ENCODE measurements at places on chromosomes 6 and 20.

DNA sequence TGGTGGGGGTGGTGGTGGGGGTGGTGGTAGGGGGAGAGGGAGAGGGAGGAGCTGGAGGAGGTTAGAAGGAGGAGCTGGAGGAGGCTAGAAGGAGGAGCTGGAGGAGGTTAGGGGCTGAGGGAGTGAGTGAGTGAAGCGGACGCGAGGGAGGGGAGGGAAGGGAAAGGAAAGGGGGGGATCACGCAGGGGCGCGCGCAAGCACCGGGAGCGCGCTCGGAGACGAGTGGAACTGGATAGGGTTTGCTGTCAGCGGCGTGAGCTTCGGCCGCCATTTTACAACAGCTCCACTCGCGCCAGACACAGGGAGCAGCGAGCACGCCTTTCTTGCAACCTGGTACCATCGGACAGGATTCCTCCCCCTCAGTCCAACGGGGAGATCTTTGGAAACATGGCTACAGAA lies 90.5 kb upstream of the FERMT1 start:
- H3K4me1 ChIP-seq = no peaks in the 10 kb centered on the region
- H3K4me3 ChIP-seq = no peak overlapping the region
- H3K27me3 ChIP-seq = no peaks in the 10 kb centered on the region
- H3K27ac ChIP-seq = no peak overlapping the region
- no peaks in the 10 kb centered on the region for H3K36me3 ChIP-seq

- H3K36me3 ChIP-seq = no peaks in the 10 kb centered on the region
- DNase-seq = no peak
- peaks cover 1% of the 10 kb centered on the region for H3K4me1 ChIP-seq
- no peaks in the 10 kb centered on the region for H3K27me3 ChIP-seq
- no peak overlapping the region for H3K27ac ChIP-seq
- no peak overlapping the region for H3K4me3 ChIP-seq
Observed at GRCh38 chr20:9200196-9200595, 131.3 kb downstream of the PLCB4 start.

DNA sequence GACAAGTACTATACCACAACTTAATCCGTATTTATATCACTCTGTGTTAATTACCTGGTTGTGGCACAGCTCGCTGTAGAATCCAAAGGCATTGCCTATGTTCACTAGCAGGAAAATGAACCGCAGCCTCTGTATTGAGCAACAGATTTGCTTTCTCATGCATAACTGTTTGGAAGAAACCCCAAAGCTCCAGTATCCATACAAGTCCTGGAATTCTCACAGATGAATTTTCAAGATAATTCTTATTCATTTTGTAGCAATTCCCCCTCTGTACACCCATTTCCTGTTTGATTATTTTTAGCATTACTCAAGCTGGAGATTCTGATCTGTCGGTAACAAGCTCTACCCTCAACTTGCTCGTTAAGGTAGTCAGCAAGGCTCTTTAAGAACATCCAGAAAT lies 63.5 kb downstream of the STMND1 start:
- no peaks in the 10 kb centered on the region for H3K27me3 ChIP-seq
- H3K4me1 ChIP-seq = no peaks in the 10 kb centered on the region
- H3K27ac ChIP-seq = no peak overlapping the region
- DNase-seq = no peak
- H3K4me3 ChIP-seq = no peak overlapping the region
- no peaks in the 10 kb centered on the region for H3K36me3 ChIP-seq

GRCh38 chr20:10573951-10574339 lies 99.9 kb downstream of the JAG1 start:
- H3K27me3 ChIP-seq = no peaks in the 10 kb centered on the region
- no peaks in the 10 kb centered on the region for H3K4me1 ChIP-seq
- no peak overlapping the region for H3K27ac ChIP-seq
- H3K4me3 ChIP-seq = no peak overlapping the region
- no peak for DNase-seq

GRCh38 chr6:35055891-35056290 lies 85.2 kb downstream of the TCP11 start:
- peaks cover 6% of the 10 kb centered on the region for H3K36me3 ChIP-seq
- H3K4me3 ChIP-seq = no peak overlapping the region
- H3K4me1 ChIP-seq = no peaks in the 10 kb centered on the region
- no peak for DNase-seq

DNA sequence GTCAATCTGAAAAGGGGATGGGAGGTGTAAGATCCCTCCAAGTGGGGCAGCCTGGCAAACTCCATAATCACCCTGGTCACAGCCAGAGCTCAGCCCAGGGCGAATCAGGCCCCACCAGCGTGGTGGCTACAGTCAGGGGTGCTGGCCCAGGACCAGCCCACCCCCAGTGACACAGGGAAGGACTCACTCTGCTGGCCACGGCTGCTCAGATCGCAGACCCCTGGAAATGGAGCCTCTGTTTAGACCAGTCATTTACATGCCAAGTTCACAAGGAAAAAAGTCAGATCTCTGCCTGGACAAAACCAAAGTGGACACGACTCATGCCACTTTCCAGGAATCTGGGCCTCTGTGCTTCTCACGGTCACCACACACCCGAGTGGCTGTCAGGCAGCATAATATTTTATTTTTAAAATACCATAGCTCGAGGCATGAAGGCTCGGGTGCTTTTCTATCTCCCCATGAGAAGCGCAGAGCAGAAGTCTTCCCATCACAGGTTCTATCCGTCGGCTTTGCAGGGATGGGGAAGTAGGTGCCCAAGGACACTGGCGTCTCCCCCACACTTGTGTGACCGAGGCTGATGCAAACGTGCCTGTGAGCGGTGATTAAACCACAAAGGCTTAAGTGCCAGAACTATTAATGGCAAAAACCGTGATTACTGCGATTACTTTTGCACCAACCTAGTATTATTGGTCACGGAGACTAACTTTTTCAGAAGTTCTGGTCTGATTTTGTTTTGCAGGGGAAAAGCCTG lies 13.0 kb downstream of the PXDC1 start:
- peaks cover 2% of the 10 kb centered on the region for H3K4me1 ChIP-seq
- no peaks in the 10 kb centered on the region for H3K36me3 ChIP-seq

DNA sequence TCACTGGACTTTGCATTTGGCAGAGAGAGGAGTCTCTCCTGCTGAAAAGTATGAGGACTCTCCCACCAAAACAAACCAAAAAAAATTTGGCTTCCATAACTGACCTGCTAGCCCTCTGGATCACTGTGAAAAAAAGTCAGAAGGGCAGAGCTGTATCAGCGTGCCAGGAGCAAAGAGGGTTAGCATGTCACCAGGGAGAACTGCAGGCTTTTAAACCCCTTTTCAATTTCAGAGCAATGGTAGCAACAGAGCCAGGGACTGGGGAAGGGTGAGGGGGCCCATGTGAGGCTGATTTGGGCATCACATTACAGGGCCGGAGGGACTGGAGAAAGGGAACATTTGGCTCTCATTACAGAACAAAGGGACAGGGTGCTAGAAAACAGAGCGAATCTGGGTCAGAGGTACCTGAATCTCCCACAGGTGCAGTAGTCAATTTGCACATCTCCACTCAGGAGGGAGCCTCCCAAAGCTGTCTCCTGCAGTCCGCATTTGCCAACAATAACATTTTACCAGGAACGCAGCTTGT lies 185.7 kb upstream of the EYA4 start:
- peaks cover 3% of the 10 kb centered on the region for H3K4me1 ChIP-seq
- H3K36me3 ChIP-seq = no peaks in the 10 kb centered on the region
- DNase-seq = no peak
- no peak overlapping the region for H3K27ac ChIP-seq
- no peak overlapping the region for H3K4me3 ChIP-seq

Measured in iPS DF 6.9 (cell line).